A172 (cell line): ENCODE measurements at places on chromosomes 16 and 17. TPM values are rescaled to one million over a fixed set of nuclear protein-coding genes. Genes with fewer than 3 reads are reported as not detected.

The PLEKHG4 gene
- 0.14 TPM in 1 of 2 replicates, not detected in the other for total RNA-seq

The ZFP1 gene
- total RNA-seq: 16.4 and 24.2 TPM in 2 replicates

The WNT3 gene
- 5.3 and 6.0 TPM in 2 replicates for total RNA-seq

The CTF1 gene
- total RNA-seq: 1.9 and 2.3 TPM in 2 replicates

The OTOP3 gene
- total RNA-seq: not detected in 2 replicates

The PDK2 gene
- total RNA-seq: 13.7 and 13.9 TPM in 2 replicates

The TNRC6C gene
- 2.5 and 3.2 TPM in 2 replicates for total RNA-seq

The TIMP2 gene
- 257 and 279 TPM in 2 replicates for total RNA-seq

The AHSP gene
- total RNA-seq: not detected in 2 replicates

The ZNF423 gene
- not detected in 2 replicates for total RNA-seq

The CLEC3A gene
- not detected in 2 replicates for total RNA-seq

The CDC42EP4 gene
- total RNA-seq: 42.1 and 53.8 TPM in 2 replicates

The TMEM114 gene
- not detected in 2 replicates for total RNA-seq

The ABI3 gene
- total RNA-seq: 0.07 and 0.41 TPM in 2 replicates

The ARHGAP44 gene
- total RNA-seq: 0.69 and 1.1 TPM in 2 replicates

The CDRT4 gene
- total RNA-seq: 0.96 TPM in 1 of 2 replicates, not detected in the other

The EARS2 gene
- total RNA-seq: 30.8 and 33.1 TPM in 2 replicates

The RPH3AL gene
- total RNA-seq: 3.9 and 6.6 TPM in 2 replicates
